GM13976 (cell line): ENCODE measurements at places on chromosomes 3 and 15.
A peak's percentile ranks its signal among the peaks of the same experiment; 100 is the strongest.

DNA sequence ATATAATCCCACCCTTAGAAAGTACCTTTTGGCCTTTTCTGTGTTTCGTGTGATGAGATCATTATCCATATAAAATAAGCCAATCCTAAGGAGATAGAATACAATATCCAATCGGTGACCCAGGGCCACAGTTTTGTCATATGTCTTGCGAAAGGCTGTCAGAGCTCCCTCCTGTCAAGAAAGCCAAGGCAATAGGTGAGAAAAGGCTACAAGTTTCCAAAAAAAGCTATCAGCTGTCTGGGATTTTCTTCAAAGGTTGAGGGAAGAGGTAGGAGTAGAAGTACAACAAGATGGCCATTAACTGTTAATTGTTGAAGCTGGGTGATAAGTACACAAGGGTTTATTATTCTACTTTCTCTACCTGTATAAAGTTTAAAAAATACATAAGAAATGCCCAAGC, 4.0 kb downstream of the PSMD6 start:
- no peak for DNase-seq

DNA sequence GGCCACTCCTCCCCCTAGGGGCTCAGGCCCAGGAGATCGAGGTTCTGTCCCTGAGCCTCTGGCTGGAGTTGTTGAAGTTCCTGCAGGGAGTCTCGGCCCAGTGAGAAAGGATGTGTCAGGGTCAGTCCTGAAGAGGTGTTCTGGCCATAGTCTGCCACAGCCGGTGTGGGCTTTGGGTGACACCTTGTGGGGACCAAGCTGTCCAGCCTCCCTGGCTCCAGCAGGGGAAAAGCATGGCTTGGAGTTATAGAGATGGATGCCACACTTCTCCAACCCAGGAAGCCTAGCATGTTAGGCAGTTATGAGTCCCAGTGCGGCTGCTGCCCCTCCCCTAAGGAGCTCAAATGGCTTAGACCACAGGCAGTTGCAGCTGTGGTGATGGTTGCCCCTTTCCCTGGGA, 945.6 kb upstream of the GBE1 start:
- DNase-seq = no peak

GRCh38 chr15:71495398-71495780, 315.0 kb upstream of the NR2E3 start:
- no peak for DNase-seq

GRCh38 chr3:131735116-131735515, 232.3 kb upstream of the MRPL3 start:
- no peak for DNase-seq

- DNase-seq = no peak
Observed at GRCh38 chr3:34268032-34268709, 469.7 kb downstream of the PDCD6IP start.

DNA sequence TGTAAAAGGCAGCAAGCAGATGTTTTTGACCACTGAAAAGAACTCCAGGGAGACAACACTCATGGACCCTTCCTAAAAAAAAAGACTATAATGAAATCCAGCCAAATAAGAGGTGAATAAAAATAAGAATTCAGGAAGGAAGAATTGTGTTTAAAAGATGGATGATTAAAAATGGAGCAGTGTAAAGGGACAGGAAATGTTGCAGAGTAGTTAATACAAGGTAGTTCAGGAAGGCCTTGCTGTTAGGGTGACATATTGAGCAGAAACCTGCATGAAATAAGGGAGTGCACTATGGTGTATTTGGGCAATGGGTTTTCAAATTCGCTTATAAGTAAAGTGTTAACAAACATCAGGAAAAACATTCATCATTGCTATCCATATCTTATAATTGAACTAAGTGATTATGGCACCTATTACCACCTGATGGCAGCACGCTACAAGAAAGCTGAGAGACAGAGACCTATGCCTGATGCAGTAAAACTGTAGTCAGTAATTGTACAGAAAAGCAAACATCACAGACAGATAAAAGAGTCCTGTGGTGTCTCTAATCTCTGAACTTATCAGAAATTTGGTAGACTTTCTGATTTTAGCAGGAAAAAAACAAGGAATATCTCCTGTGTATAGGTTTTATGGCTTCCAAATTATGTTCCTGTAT, 5.8 kb upstream of the DBR1 start:
- peak; percentile 38 for DNase-seq

- no peak for DNase-seq
Observed at GRCh38 chr3:17678116-17678741, 64.2 kb downstream of the TBC1D5 start.

DNA sequence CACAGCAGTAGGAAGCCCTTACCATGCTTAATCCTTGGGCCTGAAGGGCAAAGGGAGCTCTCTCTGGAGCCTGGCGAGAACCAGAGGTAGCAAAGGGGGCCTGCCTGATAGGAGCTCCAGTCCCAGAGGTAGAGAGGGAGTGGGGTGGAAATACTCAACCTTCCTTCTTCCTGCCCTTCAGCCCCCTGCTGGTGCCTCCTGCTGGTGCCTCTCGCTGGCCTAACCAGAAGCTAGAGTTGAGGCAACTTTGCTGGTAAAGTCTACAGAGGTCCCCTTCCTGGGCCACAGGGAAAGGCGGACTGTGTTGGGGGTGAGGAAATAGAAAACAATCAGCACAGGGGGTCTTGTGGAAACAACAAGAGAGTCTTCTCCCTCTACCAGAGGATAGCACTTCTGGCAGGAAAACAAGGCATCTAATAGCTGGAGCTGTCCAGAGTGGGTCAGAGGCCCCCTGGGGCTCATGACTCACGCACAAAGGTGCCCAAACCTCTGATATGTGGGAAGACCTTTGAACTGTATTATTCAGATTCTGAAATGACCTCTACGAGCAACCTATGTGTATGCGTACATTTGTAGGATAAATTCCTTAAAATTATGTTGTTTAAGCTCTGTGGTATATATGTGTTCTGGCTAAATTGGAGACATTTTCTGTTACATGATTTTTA, 133.9 kb downstream of the LRRC28 start:
- no peak for DNase-seq

DNA sequence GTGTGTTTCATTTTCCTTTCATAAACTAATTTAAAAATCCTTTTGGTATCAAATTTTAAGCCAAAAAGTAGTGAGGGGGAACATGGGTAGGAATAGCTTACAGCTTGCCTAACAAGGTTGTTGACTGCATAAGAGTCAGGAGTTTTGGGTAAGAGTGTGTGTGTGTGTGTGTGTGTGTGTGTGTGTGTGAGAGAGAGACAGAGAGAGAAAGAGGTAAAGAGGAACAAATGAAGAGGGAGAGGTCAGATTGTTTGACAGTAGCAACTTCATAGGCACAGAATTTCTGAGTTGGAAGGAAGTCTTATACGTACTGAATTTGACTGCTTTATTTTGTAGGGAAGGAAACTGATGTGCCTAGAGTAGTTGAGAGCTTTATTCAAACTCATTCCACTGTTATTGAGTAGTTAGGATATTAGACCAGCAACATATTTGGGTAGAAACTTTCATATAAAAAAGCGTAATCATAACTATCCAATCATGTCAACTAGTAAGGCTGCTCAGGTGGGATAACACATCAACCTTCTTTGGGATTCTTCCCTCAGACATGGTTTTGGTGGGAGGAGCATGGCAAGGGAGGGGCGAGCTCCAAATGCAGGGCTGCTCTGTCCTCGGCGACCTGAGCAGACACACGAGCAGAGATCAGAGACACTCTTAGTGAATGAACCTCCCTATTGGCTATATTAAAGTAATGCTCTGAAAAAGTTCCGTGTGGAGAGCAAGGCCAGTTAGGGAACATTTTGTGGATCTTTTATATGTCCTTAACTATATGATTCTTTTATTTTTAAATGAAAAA, 86.4 kb downstream of the LPP start:
- DNase-seq = no peak

GRCh38 chr3:171802590-171802956, 7.7 kb downstream of the PLD1 start:
- no peak for DNase-seq

- DNase-seq = no peak
Observed at GRCh38 chr3:148373961-148374360, 323.7 kb upstream of the AGTR1 start.

DNA sequence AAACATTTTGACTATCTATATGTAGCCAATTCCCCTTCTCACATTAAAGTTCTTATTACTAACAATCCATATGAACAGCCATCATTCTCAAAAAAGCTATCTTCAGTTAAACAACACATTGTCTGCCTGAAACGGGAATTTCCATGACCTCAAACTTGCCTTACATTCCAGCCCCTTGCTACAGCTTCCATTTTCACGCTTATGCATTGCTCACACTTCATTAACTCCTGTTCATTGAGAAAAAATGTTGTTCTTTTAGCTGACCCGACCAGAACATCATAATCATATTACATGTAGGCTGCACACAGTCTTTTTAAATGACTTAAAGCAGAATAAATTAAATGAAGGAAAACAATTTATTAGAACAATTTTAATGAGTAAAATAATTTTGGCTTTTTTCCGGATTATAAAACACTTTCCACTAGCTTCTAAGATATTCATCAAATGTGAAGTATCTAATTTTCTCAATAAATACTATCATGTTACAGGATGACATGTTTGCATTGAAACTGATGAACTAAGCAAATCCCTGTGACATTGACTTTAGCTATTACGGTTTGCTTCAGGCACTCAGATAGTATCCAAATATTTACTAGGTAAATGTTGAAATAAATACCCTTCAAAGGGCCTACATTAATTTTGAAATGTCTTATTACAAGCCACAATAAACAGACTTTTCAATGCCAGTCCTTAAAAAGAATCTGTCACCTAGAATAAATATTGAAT, 49.9 kb downstream of the P3H2 start:
- DNase-seq = no peak

DNA sequence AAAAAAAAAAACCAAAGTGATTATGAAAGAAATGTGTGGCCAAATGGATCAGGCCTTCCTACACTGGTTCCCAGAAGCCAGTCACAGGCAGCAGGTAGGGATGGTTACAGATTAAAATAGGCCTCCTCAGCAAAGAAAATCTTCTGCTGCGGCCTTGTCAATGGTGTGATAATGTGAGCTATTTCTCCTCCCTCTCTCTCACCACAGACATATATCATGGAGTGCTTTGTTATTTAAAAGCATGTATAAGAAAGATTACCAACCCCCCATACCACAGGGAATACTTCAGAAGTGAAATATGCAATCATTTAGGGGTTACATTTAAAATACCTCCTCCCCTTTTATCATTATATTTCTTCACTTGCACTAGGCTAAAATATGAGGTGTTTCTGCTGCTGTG, 32.2 kb upstream of the LRTM1 start:
- DNase-seq = no peak

- DNase-seq = no peak
Observed at GRCh38 chr3:123096731-123097130, 29.9 kb downstream of the PDIA5 start.

DNA sequence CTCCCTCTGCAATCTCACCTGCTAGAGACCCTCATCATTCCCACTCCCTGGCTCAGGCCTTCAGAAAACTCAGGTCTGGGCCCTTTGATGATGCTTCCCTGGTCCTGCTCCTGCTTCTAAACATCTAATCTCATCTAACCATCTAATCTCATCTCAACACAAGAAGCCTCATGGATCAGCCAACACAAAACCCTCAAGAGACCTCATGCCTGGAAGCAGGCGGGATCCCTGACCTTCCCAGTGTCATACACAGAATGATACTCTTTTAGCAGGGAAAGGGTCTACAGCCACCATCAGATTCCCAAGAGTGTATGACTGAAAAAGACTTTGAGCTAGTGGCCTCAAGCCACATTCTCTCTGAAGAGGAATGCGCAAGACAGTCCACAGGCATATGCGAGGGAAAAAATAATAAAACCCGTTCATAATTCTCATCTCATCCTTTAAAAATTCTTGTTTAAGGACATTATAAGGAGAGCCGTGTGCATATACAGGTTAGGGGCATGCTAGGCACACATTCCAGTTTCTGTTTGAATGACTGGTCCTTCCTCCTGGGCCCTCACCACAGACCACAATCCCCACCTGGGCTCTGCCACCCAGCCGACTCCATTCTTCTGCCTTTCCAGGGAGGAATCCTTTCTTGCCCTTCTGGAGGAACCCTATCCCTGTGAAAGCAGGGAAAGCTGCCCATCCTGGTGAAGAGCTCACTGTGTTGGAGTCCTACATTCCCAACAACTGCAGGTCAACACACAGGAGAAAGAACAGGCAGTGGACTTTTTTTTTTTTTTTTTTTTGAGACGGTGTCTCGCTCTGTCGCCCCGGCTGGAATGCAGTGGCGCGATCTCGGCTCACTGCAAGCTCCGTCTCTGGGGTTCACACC, 2.2 kb downstream of the ZXDC start:
- DNase-seq = no peak

DNA sequence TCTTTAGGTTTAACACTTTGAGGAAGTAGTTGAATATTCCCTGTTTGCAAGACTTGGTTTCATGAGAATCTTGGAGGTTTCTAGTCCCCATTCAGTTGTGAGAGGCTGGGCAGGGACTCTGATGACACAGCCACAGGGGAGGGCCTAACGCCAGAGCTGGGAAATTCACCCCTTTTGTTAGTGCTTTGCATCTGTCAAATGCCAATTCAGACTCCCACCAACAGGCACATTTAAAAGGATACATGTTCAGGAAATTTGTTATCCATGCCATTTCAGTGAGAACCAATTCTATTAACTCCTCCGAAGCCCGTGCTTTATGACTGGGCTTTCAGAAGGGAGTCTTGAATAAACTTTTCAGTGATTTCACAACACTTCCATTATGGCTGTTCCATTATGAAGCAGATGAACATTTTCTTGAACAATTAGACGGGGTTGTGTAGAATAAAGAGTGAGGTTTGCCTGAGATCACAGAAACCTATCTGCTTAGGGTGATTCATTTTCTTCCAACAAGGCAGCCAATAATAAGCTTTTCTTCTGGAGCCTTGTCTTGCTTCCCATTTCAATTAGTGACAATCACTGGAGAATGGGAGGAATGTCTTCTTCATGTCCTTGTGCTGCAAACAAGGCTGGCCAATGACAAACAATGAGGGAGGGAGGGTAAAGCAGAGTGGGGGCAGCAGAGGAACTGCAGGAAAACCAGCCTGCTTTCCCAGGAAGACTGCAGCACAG, 90.6 kb downstream of the SOX14 start:
- DNase-seq = no peak

DNA sequence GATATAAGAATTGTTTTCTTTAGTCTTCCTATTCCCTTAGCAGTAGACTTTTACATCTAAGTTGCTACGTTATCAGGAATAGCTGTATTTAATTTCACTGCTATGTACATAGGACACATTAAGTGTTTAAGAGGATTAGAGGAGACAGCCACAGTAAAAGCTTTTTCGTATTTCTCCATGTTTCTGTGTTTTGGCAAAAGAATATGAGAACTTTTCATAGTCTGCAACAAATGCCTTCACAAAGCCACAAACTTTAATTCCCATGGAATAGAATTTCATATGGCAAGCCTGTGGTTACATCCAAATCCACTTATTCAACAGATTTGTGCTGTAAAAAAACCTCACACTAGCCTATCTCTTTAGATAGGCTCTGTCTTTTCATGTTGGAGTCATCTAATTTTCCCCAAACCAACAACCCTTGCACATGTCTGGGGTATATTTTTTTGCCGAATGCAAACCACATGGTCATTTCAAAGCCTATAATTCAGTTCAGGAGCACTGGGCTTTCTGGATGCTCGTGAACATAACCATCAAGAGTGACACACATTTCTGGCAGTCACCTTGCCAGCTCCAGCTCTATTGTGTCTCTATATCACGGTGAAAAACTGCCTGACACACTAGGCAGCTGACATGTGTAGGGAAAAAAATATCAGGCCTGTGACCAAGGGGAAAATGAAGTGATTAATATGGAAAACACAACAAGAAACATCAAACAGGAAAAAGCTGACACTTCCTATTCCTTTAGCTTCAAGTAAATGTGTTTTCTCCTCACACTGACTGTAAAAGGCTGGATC, 19.2 kb downstream of the PLD1 start:
- no peak for DNase-seq
